ENCODE measurements at places on chromosomes 3 and 15. TPM values are rescaled to one million over a fixed set of nuclear protein-coding genes. Genes with fewer than 3 reads are reported as not detected.

LRRC3B gene
- total RNA-seq = not detected

GRCh38 chr15:43099105-43099845 is 6.6 kb downstream of the UBR1 start:
- no peak for DNase-seq

GRCh38 chr3:42079701-42080452 is 11.3 kb upstream of the TRAK1 start:
- DNase-seq = no peak

- no peak for DNase-seq
These were observed 14.5 kb upstream of the SLC6A1 start for GRCh38 chr3:10977892-10978510.

DNA sequence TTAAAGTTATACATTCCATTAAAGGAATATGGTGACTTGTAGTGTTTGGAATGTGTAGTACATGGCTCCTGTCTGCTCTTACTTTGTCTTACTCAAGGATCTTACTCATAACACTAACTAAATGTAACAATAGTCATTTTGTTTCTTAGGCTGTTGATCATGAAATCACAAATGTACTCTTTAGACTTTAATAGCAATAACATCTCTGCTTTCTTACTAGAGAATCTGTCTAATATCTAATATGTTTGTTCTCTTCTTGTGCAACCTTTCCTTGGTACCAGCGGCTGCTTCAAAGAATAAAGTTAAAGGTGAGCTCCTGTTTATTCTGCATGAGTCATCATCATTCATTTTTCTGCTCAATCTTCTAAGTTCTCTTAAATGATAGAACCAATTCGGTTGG is 767.5 kb downstream of the CADM2 start:
- no peak for DNase-seq

DNA sequence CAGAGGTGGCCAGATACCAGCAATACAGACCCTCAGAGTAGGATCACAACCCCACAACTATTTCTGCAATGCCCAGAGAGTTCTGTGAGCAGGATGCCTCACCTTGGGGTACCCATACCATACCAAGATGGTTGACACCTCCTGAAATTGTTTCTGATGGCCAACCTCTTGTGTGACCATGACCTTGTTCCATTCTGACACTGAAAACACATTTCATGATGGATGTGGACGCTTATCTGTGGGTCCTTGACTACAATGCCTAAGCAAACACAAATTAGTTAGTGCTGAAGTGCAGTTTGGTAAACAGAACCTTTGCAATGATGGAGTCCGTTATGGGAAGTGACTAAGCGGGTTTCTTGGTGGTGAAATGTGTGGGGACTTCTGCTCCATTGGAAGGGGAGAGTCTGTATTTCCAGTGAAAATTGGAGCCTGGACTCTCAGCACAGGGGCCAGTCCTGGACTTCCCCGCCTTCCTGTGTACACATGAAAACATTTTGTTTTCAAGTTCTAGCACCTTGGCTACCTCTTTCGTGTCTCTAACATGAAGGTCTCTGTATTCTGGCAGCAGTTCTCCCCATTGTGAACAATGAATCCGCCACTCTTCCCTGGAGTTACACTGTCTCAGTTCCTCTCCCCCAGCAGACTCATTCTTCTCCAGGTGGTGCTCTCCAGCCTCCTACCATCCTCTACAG is 106.2 kb downstream of the XXYLT1 start:
- DNase-seq = no peak

DNA sequence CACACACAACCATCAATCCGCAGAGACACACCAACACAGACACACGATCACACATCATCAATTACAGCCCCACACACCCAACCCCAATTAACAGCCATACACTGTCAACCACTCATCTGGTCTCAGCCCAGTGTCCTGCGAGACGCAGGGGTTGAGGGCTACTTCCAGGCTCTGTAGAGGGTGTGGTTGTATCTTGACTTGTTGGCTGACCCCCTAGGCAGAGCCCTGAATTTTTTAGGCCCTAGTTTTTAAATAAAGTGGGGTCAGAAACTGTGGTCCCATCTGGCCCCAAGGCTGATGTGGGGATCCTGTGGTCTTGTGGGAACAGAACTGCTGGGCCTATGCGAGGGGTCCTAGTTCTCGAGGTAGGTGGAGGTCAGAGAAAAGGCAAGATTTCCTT is 9.2 kb downstream of the VILL start:
- no peak for DNase-seq

GRK7 gene
- not detected for total RNA-seq

FBXL22 gene
- 1.5 TPM for total RNA-seq

CLDN1 gene
- total RNA-seq = not detected

OR4F15 gene
- total RNA-seq = not detected

GRCh38 chr3:13709706-13710105 is 160.8 kb downstream of the FBLN2 start:
- no peak for DNase-seq

HDC gene
- total RNA-seq = 93.2 TPM

DNA sequence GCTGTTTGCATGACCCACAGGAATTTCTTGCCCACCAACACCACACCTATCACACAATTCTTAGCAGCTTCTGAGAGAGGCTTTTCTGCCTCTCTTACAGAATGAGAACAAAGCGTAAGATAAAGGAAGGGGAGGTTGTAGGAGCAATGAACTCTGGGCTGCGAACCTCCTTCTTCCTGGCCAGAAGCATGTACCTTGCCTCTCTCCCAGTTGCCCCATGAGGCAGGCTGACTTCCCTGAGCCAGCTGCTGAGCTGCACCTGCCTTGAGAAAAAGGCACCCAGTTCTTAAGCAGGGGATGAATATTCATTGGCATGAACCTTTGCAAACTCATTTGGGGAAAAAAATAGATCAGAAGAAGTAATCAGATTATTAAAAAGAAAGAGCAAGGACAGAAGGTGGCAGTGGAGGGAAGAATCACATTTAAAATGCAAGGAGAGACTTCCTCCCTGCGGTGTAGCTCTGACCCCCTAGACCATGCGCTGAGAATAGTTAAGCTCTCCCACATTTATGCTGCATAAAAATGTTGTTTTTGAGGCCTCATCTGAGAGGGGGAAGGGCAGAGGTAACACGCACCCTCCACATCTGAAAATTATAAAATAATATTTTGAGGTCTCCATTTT is 304.8 kb downstream of the EPHB1 start:
- no peak for DNase-seq

DNA sequence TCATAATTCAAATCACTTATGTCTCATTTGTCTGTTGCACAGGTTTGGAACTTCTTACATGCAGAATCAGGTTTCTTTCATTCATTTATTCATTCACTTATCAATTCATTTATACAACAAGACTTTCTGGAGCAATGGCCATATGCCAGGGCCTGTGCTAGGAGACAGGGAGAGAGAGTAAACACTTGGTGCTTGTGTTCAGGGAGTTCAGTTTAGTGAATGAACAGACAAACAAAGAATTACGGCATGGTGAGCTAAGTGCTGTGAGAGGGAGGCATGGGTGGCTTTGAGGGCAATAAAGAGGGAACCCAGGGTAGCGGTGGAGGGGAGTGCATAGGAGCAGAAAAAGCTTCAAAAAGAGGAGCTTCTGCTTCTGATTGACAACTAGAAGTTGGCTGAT is 8.5 kb upstream of the IREB2 start:
- DNase-seq = no peak

- no peak for DNase-seq
These were observed 129.3 kb upstream of the CRBN start for GRCh38 chr3:3308809-3309208.

DNA sequence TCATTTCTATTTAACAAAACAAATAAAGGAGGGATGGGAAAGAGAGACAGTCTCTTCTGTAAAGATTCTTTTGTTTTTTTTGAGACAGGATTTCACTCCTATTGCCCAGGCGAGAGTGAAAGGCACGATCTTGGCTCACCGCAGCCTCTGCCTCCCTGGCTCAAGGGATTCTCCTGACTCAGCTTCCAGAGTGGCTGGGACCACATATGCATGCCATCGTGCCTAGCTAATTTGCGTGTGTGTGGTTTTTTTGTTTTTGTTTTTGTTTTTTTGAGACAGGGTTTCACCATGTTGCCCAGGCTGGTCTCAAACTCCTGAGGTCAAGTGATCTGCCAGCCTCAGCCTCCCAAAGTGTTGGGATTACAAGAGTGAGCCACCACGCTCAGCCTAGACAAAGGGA is 23.3 kb downstream of the STAG1 start:
- DNase-seq = no peak

DNA sequence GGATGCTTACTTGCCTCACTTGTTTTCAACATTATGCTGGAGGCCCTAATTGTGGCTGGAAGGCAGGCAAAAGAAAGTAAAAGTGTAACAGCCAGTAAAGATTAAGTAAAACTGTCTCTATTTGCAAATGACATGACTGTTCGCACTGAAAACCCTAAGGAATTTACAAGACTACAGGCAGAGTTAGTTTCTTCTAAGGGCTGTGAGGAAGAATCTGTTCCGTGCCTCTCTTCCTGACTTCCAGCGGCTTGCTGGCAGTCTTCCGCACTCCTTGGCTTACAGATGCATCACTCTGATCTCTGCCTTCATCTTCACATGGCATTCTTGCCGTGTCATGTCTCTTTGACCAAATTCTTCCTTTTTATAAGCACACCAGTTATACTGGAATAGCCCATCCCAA is 86.1 kb downstream of the DLG1 start:
- no peak for DNase-seq

- DNase-seq = no peak
These were observed 101.1 kb downstream of the LRIG1 start for GRCh38 chr3:66399529-66400232.

CDHR4 gene
- total RNA-seq = not detected

ZBBX gene
- not detected for total RNA-seq

BHLHE40 gene
- 579 TPM for total RNA-seq

GRCh38 chr3:15007681-15008141 is 57.4 kb downstream of the MRPS25 start:
- no peak for DNase-seq

GRCh38 chr15:45704329-45705249 is 69.8 kb downstream of the SQOR start:
- DNase-seq = no peak

DNA sequence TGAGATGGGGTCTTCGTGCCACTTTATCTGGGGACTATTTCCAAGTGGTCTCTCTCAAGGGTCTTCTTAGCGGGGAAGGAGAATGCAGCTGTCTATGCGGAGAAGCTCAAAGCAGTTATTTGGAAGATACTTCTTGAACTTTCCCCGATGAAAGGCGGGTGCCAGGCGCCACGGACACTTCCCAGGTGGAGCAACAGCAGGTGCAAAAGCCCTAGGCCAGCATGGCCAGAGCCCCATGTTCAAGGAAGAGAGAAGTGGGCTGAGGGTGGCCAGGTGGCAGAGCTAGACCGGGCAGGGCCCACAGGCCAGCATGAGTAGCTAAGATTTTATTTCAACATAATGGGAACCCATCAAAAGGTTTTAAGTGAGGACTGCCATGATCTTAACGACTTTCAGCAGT is 232.8 kb downstream of the PDZRN3 start:
- DNase-seq = no peak

- DNase-seq = no peak
These were observed 268.0 kb downstream of the LPP start for GRCh38 chr3:188421836-188422540.

DNA sequence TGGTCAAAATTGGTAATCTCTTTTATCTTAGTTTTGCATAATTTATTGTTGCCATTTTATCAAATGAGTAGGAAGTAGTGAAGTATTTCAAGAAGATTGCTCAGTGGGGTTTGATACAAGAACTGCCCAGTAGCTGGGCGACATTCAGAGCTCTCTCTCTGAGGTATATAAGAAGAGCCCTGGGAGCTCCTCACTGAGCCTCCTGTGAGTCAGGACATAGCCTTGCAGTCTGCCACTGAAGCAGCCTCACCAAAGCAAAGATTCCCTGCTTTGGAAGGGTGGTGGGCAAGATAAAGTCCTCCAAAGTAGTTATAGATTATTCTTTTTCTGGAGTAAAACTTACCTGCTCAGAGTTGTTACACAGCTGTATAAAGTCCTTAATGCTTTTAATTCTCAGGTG is 26.1 kb downstream of the SKIL start:
- no peak for DNase-seq

DNA sequence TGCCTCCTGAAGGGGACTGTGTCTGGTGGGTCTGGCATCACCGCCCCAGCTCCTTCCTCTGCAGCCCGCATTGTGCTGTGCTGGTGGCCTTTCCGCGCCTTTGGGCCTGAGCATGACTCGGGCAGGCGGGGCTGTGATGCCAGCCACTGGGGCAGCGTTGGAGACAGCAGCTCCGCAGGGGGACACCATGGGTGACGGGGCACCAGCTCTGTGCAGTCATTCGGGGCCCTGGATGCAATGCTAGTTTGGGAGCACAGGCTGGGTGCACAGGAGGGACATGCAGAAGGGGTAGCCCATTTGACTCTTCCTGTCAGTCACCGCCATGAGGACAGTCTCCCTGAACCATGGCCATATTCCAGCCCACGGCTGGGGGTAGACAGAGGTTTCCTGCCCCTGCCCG is 83.8 kb upstream of the SNRPA1 start:
- DNase-seq = no peak

DNA sequence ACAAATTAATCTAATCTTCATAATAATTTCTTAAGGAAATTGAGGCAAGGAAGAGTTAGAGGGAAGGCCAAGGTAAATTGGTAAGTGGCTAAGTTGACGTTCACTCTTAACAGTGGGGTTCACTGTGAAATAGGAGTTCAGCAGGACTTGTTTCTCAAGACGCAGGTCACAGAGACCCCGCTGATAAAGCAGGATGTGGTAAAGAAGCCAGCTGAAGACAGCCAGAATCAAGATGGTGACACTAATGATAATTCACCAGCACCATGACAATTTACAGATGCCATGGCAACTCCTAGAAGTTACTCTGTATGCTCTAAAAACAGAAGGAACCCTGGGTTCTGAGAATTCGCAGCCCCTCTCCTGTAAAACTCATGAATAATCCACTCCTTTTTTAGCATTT is 100.1 kb upstream of the CTDSPL start:
- no peak for DNase-seq

DNA sequence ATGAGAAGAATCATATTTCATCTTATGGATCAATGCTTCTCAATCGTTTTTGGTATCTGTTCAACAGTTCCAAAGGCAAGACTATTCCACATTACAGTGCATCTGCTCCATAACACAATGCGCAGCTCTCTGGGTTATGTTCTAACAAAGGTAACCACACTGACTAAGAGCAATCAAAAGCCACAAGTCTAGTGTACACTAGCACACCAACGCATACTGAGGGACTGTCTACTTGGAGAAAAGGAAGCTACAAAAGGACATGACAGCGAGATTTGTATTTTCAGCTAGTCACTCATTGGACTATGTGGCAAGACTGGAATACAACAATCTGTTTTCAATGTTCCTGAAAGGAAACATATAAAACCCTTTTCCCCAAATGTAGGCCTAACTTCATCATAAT is 35.8 kb downstream of the SETD2 start:
- DNase-seq = no peak

GRCh38 chr15:73818308-73818985 is 54.9 kb upstream of the TBC1D21 start:
- no peak for DNase-seq

AMIGO3 gene
- total RNA-seq = 2.0 TPM

- no peak for DNase-seq
These were observed 32.3 kb downstream of the C3orf62 start for GRCh38 chr3:49244581-49245205.

DNA sequence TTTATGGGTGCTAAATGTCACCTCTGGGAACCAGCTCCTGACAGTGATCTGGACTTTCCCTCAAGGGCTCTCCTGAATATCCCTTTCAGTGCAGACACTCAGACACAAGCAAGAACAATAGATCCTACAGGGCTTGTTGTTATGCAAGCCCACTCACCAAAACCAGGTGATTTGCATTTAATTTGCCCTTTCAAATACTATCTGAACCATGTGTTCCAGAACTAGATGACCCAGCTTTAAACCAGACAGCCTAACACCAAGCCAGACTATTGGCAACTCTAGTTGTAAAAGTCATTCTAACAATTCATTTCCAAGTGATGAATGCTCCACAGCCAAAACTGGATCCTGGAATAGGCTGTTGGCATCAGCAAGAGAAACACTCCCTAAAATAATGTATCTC is 5.6 kb upstream of the ATP8B4 start:
- DNase-seq = no peak

Measured in natural killer cell treated with Interleukin-12 subunit alpha and Interleukin-12 subunit beta and Interleukin-15 and Interleukin-18, amount 100 ng/mL, for 72 hours (primary cell).